Activated CD8-positive, alpha-beta memory T cell treated with anti-CD3 and anti-CD28 coated beads for 1 hour (primary cell): ENCODE measurements at places on chromosomes 11 and 22.

- DNase-seq = no peak
These were observed 104.5 kb downstream of the RELT start for GRCh38 chr11:73480677-73481076.

DNA sequence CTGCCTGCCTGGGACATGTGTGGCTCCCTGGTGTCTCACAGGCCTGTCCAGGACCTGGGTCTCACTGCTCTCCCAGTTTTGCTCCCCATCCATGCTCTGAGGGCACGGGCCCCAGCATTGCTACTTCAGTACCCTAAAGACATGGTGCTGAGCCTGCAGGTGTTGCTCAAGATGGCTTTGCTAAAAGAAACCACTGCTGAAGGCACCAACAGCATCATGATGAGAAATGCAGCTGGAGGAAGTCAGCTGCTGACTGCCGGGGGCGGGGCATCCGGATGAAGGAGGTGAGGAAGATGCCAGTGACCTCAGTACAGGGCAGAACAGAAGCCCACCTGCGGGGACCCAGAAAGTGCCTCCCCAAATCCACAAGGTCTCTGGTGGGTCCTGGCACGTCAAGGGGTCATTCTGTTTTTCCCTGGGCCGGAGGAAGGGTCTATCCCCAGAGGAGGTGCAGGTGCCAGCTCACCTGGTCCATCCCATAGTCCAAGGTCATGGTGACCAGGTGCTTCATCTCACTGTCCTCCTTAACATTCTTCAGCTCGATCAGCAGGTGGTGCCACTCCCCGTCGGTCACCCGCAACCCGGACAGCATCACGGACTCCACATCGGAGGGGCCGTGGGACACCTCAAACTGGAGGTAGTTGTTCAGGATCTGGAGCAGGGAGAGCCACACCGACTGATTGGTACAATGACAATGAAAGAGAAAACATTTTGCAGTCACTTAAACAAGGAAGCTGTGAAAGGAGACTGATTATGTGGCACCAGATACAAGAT is 63.9 kb downstream of the TRMU start:
- no peak for DNase-seq

DNA sequence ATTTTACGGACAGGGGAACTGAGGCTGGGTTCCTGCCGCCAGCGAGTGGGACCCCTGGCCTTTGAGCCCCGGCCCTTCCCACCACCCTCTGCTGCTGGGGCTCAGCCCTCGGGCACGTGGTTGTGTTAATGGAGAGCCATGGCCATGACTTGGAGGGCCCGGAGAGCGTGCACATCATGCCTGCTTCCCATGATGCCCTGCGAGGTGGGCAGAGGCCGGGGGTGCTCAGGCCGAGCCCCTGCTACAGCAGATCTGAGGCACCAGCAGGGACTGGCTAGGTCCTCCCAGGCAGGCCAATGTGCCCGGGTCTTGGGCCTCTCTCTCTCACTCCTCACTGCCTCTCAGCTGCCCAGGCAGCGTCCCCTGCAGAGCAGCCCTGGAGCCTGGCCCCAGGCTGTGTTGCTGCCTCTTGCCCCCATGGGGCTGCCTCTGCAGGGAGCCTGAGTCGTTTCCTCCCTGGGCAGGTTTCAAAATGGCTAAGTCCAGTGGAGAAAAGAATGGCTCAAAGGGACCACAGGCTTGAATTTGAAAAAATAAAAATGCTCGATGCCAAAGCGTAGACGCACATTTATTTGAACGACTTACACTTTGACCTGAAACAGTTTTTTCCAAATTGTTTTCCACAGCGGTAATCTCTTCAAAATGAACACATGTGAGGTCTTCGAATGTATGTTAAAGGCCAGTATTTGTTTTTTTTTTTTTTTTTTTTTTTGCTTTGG is 72.6 kb upstream of the CLDN5 start:
- no peak for DNase-seq

DNA sequence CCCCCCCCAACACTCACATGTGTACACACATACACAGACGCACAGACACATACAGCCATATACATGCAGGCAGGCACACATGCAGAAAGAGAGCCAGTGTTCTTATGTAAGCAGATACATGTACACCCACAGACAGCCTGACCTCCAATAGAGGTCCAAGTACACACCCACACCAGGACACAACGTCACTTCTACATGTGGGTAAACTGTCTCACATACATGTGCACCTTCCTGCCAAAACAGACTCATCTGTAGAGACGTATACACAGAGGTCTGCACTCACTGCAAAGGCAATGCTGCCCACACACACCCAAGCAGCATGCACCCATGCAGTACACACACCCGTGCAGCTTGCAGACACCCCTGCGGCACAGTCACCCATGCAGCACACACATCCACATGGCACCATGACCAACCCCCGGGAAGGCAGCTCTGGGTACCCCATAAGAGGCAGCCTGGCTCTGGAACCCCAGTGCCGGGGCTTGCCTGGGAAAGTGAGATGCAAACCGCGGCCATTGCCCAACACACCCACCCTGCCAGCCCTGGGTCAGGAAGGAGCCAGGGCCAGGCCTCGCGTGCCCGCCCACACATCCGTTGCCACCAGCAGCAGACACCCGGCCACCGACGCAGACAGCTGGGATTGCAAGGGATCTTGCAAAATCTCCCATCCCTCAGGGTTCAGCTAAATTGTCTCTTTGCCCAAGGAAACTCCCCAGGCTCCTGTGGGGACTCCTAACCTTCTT is 10.1 kb downstream of the CASTOR1 start:
- DNase-seq = no peak

DNA sequence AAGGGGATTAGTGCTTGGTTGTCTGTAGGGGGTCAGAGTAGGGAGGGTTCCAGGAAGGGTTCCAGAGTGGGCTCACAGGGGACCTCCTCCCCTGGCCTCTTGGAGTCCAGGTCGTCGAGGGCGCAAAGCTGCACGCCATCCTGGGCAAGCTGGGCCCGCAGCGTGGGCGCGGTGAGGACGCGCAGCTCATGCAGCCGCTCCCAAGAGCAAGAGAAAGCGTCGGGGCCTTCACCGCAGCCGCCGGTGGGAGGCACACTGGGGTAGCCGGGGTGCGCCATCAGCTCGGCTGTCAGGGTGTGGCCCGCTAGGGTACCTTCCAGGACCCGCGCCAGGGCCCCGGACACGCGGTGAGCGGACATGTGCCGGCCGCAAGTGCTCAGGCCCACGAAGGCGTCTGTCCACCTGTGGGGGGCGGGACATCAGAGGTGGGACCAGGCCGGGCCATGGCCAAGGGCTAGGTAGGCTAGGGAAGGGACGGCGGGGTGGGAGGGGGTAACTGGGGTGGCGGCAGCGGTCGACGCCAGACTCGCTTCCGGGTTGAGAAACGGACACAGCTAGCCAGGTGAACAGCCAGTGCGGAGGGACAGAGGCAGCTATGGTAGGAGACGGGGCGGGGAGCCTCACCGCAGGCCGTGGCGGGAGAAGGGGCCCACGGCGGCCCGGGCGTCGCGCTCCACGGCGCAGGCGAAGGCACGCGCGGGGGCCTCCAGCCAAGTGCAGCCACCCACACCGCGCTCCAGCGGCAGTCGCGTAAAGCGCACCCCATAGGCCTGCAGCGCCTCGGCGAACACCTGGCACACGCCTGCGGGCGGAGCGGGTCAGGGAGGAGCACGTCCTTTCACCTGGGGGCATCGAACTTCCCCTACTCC is 1.2 kb downstream of the YDJC start:
- no peak for DNase-seq

GRCh38 chr11:61080526-61080925 is 21.8 kb upstream of the CD5 start:
- DNase-seq = no peak

- no peak for DNase-seq
These were observed 6.7 kb upstream of the TSKU start for GRCh38 chr11:76776472-76776871.

DNA sequence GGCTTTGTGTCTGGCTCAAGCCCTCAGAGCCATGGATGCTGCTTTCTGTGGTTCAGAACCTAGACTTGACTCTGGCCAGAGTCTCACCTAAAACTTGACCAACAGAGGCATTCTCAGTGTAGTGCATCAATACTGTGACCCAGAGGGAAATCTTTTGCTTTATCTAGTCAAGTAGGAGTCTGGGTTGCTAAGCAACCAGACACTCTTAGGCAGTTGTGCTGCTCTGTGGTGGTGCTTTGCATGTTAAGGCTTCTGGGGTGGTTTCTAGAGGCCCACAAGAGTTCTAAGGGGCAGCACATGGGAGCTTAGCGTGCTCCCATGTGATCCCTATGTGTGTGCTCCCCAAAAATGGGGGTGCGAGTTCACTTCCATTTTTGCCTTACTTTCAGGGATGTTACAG is 224.6 kb upstream of the PLET1 start:
- no peak for DNase-seq

DNA sequence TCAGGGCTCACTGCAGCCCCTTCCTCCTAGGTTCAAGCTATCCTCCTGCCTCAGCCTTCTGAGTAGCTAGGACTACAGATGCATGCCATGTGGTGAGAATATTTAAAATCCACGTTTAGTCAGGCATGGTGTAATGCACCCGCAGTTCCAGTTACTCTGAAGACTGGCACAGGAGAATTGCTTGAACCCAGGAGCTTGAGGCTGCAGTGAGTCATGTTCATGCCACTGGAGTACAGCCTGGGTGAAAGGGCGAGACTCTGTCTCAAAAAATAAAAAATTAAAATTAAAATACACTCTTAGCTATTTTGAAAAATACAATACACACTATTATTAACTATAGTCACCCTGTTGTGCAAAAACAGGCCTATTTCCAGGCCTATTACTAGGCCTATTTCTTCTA is 38.4 kb downstream of the NOX4 start:
- DNase-seq = no peak

DNA sequence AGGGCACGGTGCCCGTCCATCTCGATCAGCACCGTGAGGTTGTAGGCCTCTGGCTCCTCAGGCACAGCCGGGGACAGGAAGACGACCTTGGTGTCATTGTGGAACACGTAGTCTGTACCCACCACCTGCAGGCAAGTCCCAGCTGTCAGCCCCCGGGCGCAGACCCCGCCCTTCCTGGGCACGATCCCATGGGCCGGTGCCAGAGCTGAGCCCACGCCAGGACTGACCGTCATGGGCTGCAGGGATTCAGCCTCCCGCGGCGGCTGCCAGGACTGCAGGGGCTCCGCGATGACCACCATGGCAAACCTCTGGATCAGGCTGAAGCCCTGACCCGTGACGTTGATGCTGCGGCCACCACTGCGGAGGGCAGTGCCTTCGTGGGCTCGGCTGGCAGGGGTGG is 11.8 kb upstream of the MAPK11 start:
- DNase-seq = no peak

DNA sequence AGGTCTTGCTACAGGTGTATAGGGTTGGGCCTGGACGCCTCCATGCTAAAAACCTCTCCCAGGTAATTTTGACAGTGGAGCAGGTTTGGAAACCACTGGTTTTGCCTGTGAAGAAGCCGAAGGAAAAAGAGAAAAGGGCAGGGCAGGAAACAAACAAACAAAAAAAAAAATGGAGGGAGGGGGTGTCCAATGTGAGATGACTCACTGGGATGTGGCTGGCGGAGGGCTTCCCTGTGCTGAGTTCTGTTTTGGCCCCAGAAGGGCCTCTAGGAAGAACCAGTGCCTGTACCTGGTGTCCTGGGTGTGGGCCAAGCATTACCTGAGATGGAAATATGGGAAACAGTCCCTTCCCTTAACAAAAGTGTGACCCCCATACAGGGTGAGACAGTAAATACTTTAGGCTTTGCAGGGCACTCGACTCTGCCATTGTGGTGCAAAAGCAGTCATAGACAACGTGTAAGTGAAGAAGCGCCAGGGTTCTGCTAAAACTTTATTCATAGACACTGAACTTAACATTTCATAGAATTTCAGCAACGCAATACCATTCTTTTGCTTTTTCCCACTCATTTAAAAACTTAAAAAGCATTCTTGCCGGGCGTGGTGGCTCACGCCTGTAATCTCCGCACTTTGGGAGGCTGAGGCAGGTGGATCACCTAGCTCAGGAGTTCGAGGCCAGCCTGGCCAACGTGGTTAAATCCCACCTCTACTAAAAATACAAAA is 9.5 kb upstream of the DGKZ start:
- no peak for DNase-seq

- DNase-seq = no peak
These were observed 39.6 kb upstream of the CTTN start for GRCh38 chr11:70358753-70359152.

DNA sequence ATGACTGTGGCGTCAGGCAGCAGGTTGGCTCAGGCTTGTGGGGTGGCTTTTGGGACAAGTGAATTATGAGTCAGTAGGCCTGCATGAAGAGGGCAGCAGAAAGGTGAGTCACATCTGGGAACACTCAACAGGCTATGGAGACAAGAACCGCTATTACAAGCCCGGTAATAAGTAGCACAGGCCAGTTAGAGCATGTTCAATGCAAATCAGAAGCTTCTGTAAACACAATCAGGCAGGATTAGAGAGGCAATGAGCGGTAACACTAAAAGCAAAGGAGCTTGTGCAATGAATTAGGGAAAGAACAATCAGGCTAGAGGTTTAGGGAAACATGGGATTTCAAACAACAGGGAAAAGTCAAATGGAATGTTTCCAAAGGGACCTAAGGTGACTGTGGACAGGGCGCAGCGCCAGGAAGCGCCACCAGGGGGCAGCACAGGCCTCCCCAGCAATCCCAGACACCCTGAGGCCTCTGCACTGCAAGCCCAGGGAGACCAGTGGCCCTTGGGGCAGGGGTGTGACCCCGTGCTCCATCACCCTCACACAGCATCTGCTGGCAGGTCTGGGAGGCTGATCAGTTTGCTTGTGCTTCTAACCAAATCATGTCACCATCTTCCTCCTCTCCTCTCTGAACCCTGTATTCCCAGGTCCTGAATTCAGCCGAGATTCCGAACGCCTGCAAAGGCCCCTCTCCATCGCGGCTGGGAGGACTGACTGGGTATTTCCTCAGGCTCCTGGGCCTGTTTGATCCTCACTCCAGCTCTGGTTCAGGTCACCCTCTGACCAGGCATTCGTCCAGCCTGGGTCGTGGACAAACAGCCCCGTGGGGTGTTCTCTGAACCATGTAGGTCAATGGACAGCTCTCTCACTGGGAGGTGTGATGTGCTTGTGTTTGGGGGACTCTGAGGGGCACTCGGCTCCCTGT is 50.0 kb downstream of the C11orf58 start:
- DNase-seq = no peak
